ENCODE measurements at places on chromosomes 6 and 20. TPM values are rescaled to one million over a fixed set of nuclear protein-coding genes. Genes with fewer than 3 reads are reported as not detected.

DNA sequence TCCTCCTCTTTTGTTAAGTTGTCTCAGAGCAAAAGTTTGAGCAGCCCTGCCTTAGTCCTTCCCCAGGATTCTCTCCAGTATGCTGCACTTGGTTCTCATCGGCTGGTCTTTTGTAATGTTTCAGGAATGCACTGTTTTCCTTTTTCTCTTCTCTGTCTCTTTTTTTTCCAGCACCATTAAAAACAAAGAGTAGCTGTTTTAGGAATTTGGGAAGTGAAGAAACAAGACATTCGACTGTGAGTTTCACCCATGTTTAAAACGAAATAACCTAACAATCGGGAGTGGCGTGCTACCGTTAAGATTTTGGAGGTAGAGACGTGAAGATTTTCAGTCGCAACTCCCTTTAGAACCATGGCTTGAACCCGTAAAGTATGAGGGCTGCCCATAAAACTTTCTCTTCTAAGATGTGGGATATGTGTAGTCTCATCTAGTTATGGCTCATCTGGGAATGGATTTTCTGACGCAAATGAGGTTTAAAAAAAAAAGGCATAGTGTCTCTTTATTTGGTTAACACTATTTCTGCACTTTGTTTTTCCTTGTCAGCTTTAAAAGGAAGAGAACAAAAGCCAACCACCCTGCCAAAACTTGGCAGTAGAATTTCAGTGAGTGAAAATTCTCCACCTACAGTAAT, 35.9 kb upstream of the RAB23 start:
- DNase-seq = no peak

DNA sequence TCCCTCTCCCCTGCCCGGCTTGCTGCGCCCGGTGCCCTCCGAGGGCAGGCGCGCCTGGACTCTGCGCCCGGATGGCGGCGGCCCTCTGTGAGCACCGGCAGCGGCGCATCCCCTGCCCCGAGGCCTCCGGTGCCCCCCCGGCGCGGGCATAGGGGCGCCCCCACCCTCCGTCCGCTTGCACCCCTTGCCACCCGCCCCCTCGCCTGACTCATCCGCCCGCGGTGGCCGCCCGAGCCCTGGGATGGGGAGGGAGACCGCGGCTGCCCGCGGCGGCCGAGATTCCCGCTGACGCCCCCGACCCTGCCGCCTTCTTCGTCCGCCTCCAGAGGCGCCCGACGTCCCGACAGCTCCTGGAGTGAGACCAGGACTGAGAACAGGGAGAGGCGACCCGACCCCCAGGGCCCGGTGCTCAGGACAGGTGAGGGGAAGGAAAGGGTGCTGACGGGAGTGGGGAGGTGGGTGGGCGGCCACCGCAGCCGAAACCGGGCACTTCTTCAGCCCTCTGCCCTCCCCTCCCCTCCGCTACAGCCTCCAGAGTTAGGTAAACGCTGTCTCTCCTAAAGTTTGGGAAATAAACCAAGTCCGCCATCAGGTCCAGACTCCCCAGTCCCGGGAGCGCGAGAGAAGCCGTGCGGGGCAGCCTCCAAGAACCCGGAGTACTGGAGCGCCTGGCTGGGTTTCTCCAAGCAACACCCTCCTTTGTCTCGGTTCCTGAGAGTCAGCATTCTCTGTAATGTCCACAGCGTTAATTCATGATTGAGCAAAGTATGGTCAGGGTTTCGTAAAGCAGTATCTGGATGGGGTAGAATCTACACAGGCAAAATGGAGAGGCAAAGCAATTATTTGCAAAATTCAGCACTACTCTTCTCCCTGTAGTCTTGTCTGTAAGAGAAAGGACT, 539 bp downstream of the TMEM200A start:
- DNase-seq = peak; percentile 56

DNA sequence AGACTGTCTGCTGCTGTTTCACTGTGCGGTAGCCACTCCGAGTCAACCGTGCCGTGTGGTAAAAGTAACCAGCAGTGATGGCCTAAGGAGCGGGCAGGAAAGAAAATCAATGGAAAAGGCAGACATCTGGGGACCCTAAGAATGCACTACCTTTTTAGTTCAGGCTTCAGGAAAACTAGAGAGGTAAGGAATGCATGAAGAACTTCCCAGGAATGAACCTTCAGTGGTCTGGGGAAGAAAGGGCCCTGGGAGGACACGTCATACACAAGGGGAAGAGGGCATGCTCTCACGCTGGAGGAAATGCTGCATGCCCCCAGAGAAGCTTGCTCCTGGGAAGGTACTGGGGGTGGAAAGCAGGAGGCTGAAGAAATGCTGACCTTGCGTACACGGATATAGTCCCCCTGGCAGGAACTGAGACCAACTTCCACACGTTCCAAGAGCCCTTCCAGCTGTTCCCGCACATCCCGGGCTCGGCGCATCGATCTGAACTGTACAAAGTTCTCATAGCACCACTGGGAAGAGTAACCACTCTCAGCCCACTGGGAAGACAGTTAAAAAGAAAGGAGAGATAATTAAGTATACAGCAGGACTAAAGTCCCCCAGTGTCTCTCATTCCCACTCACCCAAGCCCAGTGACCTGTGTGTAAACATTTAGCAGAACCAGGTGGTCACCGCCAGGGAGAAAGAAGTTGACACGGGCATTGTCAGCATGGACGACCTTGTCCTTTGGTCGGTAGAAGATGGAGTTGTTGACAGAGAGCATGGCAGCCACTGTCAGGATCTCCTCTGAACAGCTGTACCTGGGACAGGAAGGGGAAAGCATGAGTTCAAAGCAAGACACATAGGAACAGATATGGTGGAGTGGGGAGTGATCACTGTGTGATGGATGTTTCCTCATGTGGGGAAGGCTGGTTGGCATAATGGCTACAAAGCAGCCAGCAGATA, 8.1 kb downstream of the C6orf136 start:
- no peak for DNase-seq

- DNase-seq = no peak
Measured at GRCh38 chr6:45637611-45638257, 260.0 kb upstream of the SUPT3H start.

DNA sequence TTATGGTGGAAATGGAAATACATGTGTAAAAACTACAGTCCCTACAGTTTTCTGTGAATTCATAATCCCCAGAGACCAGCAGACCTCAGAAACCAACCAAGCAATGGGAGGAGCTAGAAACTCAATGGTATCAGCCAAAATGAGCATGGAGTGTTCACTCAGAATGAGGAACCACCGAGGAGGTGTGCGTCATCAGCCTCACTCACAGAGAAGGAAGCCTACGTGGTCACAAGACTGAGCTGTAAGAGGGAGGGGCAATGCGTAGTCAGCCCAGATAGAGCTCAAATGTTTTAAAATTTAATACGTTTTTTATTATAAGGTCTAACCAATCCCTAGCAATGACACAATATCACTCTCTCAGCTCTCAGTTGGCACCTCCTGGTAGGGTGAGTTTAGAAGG, 17.4 kb downstream of the MYLK4 start:
- DNase-seq = peak; percentile 78

GRCh38 chr6:71473926-71474325, 185.3 kb downstream of the OGFRL1 start:
- no peak for DNase-seq

DNA sequence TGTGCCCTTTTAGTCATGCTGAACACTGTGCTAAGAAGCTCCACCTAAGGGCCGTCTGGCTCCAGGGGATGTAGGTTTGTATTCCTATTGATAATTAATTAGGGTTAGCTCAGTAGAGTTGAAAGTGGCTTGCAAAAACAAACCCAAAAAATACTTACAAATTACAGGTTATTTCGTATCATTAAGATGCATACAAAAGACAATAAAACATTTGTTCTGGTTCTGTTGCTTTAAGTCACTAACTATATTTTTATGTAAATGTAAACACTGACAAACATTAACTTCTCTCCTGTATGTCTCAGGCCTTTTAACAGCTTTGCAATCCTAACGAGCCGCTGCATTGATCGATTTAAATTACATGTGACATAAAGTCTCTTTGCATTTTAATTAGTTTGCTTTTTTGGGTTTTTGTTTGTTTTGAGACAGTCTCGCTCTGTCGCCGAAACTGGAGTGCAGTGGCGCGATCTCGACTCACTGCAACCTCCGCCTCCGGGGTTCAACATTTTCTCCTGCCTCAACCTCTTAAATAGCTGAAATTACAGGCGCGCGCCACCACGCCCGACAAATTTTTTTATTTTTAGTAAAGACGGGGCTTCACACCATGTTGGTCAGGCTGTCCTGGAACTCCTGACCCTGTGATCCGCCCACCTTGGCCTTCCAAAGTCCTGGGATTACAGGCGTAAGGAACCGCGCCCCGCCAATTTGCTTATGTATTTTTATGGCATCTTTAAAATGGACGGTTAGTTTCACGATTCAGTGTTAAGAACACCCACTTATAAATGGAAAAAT, 110.9 kb downstream of the HFE start:
- DNase-seq = peak; percentile 75

DNA sequence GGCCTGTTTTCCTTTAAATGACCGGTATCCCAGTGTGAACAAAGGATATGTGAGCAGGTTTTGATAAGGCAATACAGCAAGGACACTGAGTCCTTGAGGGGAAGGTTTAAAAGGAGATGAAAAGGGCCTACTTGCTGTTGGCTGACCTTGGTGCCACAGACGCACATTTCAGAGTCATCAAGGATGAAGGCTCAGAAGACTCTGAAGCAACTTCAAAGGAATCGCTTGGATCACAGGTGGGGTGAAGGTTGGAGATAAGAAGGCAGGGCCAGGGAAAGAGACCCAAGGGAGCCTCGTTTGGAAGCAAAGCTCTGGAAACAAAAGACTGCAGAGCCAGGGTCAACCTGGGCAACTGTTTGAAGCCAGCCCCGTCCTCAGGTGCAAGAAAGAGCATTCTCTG, 30.1 kb upstream of the PNPLA1 start:
- no peak for DNase-seq

DNA sequence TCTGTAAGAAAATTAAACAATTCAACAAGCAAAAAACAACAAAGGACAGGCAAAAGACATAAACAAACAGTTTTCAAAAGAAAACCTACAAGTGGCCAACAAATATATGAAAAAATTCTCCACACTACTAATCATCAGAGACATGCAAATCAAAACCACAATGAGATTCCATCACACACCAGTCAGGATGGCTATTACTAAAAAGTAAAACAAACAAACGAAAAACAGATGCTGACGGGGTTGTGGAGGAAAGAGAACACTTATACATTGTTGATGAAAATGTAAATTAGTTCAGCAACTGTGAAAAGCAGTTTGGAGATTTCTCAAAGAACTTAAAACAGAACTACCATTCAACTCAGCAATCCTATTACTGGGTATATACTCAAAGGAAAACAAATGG, 537.6 kb downstream of the HDGFL1 start:
- no peak for DNase-seq

- no peak for DNase-seq
Measured at GRCh38 chr6:109006818-109007217, 87.8 kb downstream of the SESN1 start.

Gene LAMA4
- total RNA-seq = not detected

Gene PACSIN1
- 0.14 TPM for total RNA-seq

Gene HLA-DQB1
- total RNA-seq = 2.3 TPM

Measured in activated CD4-positive, alpha-beta T cell treated with anti-CD3 and anti-CD28 coated beads for 36 hours (primary cell).